Central memory CD8-positive, alpha-beta T cell (primary cell): ENCODE measurements at places on chromosomes 1 and 21.

DNA sequence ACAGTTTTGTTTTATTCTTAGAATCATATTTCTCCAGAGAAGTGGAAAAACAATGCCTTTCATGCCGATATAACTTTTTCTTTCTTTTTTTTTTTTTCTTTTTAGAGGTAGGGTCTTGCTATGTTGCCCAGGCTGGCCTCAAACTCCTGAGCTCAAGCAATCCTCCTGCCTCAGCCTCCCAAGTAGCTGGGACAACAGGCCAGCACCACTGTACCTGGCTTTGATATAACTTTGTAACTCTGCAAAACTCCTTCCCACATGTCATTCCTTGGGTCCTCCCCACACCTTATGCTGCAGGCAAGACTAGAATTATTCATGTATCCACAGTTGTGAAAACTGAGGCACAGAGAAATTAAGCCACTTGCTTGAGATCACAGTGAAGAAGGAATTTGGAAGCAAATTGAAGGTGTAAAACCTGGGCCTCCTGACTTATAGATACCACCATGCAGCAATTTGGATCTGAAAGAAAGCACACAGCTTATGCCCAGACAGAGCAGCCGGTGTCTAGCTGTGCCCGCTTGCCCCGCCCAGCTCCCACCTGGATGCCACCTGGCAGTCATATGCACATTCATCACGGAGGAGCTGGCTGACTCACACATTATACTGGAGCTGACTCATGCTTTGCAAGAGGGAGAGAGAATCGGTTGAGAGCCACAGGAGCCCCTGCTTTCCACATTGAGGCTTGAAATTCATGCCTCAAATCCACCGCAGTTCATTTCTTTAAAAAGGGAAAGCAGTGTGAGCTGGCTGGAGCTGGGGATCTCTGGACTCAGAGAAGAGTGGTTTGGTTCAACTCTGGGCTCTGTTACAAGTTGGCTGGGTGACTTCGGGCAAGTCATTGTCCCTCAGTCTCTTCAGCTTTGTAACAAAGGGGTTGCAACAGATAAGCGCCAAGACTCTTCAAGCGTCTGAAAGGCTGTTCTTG is 8.3 kb upstream of the SLC2A1 start:
- DNase-seq = no peak

DNA sequence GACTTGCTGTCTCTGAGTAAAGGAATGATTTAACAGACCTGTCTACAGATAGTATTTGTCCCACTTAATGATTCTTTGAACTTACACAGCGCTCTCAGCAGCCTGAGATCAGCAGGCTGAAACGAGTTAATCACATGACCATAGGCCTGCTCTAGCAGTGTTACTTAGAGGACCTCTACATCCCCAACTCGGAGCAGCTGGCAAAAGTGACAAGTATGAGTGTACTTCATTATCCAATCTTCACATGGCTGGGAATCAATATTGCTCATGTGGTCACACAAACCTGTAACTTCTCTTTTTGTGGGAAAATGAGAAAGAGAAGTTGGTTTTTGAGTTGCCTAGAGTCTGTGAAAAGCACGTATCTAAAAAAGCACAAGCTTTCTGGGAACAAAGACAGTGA is 11.4 kb upstream of the ATP13A2 start:
- no peak for DNase-seq

DNA sequence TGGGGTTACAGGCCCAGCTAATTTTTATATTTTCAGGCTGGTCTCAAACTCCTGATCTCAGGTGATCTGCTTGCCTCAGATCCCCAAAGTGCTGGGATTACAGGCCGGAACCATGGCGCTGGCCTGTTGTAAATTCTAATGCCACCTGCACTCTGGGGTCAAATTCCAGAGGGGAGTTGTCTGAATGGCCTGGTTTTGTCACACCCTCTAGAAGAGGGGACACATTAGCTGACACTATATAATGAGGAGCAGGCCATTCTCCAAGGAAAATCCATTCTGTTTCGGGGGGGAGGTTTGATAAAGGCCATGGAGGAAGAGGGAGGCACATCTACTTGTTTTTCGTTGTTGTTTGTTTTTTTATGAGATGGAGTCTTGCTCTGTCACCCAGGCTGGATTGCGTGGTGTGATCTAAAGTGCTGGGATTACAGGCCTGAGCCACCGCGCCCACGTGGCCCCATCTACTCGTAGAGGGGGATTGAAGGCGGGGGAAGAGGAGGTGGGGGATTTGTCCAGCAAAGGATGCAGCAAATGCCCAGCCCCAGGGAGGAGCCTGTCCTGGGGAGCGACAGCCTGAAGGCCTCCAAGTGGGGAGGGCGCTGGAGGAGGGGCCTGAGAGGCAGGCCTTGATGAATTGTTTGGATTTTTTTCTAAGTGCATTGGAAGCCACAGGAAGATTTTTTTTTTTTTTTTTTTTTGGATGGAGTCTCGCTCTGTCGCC is 78.4 kb upstream of the SLC45A1 start:
- DNase-seq = no peak

DNA sequence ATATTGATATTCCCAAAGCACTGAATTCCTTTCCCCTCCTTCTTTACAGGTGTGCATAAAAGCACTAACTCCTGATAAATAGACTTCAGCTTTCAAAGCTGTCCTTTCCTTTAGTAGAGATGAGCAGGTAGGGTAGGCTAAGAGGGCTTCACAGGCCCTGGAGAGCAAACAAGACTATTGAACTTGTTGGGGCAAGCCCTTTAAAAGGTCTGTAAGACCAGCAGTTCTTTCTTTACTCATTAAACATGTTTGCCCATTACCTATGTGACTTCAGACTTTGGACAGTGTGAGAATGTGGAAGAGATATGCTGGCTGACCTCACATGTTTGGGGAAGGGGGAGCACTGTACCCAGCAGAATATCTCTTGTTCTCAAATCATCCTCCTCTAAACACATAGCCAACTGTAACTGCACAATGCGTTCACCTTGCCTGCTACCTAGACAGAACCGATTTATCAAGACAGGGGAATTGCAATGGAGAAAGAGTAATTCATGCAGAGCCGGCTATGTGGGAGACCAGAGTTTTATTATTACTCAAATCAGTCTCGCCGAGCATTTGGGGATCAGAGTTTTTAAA is 27.1 kb upstream of the HAO2 start:
- DNase-seq = no peak

DNA sequence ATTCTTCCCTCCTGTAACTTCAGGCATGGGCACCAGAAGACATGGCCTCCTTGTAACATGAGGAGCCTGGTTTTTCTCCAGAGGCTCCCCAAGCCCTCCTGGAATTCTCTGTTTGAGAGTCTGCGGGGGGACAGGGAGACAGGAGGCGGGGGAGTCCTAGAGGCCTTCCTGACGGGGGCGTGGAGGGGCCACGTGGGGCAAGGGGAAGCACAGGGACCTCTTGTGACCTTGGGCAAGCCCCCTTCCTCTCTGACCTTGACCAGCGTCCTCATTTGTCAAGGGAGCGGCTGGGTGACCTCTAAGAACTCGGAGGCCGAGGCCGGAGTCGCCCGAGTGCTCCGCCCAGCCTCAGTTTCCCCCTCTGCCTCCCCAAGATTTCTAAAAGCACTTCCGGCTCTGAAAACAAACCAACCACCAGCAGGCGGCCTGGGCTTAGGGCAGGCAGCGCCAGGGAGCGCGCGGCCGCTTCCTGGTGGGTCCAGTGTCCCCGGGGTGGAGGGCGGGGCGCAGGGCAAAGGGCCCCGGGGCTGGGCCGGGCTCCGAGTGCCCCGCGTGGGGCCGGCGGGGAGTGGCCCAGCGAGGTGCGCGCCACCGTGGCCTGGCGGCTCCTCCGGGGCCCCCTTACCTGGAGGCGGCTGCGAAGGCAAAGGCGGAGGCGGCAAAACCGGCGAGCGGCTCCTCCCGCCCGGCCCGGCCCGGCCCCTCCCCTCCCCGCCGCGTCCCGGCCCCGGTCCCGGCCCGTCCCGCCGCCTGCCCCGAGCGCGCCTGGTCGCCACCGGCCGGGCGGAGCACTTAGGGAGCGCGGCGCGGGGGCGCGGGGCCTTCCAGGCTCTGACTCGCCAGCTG is at the start of gene TMCO4:
Gene TMCO4, minus strand, starts transcription at position 687 of the 846 bp plus-strand sequence. CDS start 19,158 bp downstream, outside the sequence.
- peak; percentile 27 for DNase-seq

- no peak for DNase-seq
Observed at GRCh38 chr1:58687516-58687915, 12.3 kb downstream of the MYSM1 start.

DNA sequence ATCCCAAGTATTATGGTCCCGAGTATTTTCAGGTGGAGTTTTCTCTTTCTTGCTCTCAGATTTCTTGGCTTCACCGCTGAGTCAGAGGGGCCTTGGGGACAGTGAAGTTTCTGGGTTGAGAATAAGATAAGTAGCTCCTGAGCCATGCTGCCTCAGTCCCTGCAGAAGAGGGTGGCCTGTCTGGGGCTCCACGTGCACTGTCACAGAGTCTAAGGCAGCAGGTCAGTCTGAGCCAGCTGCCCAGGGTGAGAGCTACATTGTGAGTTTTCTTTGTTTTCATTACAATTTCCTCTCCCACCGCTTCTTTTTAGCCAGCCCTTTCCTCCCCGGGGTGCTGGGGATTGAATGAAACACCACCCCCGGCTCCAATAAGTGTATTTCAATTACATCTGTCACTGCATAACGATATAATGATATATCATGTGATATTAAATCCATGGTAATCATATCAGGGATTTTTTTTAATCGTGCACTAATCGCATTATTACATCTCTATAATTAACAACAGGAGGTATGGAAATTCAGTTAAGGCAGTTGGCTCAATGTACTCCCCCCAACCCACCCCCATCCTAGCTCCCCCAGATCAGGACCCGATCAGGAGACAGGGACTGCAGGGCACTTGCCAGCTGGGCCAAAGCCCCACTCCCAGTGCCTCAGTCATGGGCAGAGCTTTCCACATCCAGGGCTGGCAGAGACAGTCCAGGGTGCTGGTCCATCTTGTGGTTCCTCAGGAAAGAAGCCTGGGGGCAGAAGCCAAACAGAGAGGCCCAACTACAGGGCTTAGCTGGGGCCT is 43.7 kb downstream of the DMAP1 start:
- DNase-seq = no peak

DNA sequence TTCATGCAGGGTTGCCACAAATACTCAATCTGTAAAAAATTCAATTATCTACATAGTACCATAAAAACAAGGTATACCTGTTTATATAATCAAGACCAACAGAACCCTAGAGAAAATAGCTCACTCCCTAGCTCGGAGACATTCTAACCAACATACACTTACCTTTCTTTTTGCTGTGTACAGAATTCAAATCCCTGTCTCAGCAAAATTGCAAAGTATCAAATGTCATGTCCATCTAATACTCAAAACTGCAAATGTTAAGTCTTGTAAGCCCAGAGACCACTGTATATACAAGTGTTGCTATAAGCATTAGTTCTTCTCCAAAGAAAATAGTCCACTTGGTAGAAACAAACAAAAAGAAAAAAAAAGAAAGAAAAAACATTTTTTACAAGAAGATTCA is 16.2 kb upstream of the SELE start:
- no peak for DNase-seq

GRCh38 chr21:39046236-39046916 is 136.9 kb downstream of the PSMG1 start:
- no peak for DNase-seq

GRCh38 chr1:115862403-115862802 is 21.5 kb upstream of the NHLH2 start:
- no peak for DNase-seq

GRCh38 chr1:14970115-14970798 is 183.3 kb upstream of the TMEM51 start:
- no peak for DNase-seq

DNA sequence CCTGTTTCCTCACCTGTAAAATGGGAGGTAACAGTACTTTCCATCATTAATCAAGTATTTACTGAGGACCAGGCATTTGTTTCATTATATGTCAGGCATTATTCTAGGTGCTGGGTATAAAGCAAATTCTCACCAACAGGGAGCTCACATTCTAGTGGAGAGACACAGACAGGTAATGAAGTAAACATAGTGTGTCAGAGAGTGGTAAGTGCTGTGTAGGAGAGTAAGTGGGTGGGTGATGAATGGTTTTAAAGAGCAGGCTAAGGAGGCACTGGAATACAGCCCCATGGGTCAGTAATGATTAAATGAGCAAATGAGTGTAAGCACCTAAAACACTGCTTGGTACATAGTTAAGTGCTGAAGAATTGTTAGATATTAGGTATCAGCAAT is 60.4 kb downstream of the DNTTIP2 start:
- no peak for DNase-seq

- DNase-seq = no peak
Observed at GRCh38 chr1:38186566-38186965, 140.0 kb upstream of the POU3F1 start.

DNA sequence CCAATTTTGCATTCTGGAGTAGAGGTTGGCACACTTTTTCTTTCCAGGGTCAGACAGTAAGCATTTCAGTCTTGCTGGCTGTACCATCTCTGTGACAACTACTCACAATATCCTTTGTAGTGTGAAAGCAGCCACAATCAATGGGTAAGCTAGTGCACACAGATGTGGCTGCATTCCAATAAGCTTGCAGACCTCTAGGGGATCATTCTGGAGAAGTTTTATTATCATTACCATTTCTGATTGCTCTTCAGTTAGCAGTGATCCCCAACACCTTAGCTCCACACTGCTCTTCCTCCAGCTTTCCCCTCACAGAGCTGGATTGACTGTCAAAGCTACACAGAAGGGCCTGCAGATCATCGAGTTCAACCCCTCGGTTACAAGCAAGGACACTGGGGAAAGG is 9.1 kb downstream of the RXRG start:
- DNase-seq = no peak

DNA sequence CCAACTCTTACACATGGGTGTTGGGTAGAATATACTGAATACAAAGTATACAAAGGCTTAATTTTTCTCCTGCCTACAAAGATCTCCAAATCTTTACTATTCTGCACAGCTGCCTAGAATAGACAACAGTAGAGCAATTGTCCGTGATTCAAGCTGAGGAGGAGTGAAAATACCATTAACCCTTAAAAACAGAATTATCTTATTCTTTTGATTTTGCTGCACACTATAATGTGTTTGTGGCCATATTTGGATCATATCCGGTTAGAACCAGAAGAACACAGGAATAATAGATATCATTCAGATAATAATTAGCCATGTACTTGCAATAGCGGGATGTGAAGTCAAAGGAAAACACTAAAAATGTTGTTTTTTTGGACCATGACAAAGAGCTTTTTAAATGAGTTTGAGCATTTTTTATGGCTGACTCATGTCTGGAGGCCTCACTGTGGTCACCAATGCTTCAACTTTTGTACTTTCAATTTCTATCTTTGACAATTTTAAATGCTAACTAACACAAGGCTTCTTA is 197.6 kb upstream of the FOXD3 start:
- no peak for DNase-seq

DNA sequence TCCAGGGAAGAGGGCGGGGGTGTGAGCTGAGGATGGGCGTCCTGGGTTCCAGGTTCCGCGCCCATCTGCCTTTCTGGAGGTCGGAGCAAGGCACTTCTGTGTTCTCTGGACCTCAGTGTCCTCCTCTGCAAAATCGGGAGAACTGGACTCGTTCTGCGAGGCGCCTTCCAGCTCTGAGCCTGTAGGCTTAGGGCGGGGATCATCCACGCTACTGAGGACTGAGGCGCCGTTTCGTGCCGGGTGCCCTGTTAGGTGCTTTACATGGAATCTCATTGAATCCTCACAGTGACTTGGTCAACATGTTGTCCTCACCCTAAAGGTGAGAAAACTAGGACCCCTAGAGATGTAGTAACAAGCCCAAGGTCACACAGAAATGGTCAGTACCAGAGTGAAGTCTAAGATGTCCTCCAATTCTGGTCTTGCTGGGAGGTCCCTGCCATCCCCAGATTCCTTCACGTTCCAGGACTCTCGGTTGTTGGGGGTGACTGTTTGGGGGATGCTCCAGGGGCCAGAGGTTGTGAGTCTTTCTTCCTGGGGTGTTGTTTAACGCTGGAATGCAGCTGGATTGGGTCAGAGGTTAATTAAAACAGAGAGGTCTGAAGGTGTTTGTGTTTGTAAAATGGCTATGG is 677 bp downstream of the PRKAA2 start:
- DNase-seq = no peak

- no peak for DNase-seq
Observed at GRCh38 chr1:43938892-43939587, 5.4 kb downstream of the ARTN start.
